ENCODE measurements at places on chromosomes 6 and 20.

- no peak for DNase-seq
Measured at GRCh38 chr6:65253041-65253440, 454.0 kb downstream of the EYS start.

DNA sequence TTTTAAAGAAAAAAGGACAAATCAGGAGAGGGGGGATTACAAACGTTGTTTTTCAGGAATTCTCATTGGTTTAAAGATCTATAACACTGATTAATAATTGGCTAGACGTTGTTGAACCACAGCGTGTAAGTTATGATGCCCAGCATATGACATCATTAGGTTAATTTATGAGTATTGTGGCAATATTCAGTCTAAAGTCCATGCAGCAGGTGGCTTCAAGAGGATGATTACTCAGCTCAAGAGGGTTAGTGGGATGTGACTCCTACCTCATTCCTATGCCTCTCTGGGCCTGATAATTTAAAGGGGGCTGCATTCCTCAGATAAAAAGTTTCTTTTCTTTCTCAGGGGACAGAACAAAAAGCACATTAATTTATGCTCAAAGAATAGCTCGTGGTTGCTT is 1309.0 kb downstream of the EPHA7 start:
- no peak for DNase-seq

GRCh38 chr6:2523061-2523460 is 227.7 kb downstream of the MYLK4 start:
- no peak for DNase-seq

DNA sequence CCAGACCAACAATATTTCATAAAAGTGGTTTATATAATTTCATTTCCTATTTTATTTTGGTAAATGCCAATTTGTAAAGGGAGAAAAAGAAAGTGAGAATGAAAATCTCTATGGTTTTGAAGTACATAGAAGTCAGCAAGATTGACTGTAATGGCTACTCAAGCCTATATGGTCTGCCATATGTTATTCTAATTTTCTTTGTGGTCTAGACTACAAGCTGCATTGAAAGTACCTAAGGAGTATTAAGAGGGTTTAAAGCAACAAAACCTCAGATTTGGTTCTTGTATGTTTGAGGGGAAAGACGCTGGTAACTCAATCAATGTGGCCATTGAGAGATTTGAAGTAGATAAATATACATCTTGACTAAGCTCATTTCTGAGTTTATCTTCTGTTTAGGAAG is 193.5 kb upstream of the EYA4 start:
- DNase-seq: no peak

DNA sequence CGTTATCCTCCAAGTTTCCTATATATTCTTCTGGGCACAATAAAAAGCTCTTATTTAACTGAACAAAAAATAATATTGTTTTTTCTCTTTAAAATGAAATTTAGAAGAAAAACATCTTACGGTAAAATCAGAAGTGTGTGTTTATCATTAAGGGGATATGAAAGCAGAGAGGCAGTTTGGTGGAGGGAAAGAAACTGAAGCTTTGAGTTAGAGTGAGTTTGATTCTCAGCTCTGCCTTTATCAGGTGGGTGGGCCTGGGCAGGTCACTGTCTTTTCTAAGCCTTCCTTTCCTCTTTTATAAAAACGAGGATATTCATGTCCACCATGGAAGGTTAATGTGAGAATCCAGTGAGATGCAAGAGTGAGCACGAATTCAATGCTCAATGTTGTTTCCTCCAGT is 379.8 kb upstream of the CNR1 start:
- no peak for DNase-seq

DNA sequence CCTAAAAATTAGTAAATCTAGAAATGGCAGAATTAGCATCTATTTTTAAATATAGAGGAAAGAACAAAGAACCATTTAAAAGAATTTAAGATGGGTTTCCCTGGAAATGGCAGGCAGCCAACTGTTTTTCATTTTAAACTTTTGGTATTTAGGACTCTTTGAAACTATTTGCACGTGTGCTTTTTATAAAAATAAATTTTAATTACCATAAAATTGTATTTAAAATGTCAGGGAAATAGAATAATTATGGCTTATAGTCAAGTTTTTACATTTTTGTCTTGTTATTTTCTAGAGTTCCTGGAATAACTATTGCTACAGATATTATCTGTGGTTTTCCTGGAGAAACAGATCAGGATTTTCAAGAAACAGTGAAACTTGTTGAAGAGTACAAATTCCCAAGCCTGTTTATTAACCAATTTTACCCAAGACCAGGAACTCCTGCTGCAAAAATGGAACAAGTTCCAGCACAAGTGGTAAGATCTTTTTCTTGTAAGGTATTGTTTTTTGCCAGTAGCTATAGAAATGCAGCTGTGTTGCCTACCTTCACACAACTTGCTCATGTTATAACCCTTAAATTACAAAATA is 528.7 kb upstream of the SOX4 start:
- DNase-seq: no peak

GRCh38 chr6:33314943-33315792 is 1.3 kb upstream of the TAPBP start:
- DNase-seq: no peak

- no peak for DNase-seq
Measured at GRCh38 chr6:6760002-6760401, 171.5 kb downstream of the LY86 start.

DNA sequence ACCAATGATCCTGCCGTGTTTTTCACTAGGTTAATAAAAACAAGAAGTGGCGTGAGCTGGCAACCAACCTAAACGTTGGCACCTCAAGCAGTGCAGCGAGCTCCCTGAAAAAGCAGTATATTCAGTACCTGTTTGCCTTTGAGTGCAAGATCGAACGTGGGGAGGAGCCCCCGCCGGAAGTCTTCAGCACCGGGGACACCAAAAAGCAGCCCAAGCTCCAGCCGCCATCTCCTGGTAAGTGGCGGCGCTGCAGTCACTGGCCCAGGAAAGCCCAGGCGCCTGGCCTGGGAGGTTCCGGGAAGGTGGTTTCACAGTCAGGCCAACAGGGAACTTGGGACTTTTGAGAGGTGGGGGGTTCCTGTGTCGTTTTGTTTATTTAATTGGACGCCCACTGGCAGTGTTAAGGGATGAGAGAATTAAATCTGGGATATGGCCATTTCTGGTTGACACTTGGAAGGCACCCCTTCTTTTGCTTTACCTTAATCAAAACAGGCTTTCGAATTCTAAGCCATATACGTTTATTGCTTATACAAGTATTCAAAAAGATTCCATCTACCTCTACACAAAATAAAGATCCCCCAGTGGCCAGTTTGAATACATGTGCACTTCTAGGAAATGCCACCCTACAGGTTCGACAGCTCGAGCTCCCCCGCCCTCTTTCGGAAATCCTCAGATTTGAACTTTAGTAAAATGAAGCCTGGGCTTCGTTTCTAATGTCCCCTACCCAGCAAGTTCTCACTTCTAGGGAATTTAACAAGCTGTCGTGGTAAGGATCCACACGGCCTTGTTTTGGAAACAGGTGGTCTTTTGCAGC is 138.9 kb downstream of the TMEM242 start:
- DNase-seq: no peak

GRCh38 chr6:142013875-142014495 is 118.7 kb upstream of the GJE1 start:
- no peak for DNase-seq

- DNase-seq: no peak
Measured at GRCh38 chr20:53195876-53196610, 223.9 kb downstream of the TSHZ2 start.

DNA sequence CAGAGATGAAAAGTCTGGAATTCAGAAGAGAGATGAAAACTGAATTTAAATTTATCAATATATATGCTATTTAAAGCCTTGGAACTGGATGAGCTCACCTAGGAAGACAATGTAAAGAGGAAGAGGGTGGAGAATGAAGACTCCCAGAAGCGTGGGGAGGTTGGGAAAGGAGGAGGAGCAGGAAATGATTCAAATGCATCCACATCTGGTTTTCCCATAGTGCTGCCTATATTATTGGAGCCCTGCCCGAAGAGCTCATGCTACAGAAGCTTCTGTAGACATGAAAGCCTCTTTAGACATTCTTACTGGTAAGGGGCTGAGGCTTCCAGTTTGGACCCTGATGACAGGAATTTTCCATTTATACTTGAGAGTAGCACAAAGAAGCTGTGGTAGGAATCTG is 19.2 kb downstream of the PDE7B start:
- DNase-seq: no peak

Data from cortex of kidney (tissue), 1 donor.